ENCODE measurements at places on chromosomes 13 and 19. TPM values are rescaled to one million over a fixed set of nuclear protein-coding genes. Genes with fewer than 3 reads are reported as not detected.

The ZNF320 gene
- 10.8 TPM for total RNA-seq

The PSG11 gene
- total RNA-seq = not detected

DNA sequence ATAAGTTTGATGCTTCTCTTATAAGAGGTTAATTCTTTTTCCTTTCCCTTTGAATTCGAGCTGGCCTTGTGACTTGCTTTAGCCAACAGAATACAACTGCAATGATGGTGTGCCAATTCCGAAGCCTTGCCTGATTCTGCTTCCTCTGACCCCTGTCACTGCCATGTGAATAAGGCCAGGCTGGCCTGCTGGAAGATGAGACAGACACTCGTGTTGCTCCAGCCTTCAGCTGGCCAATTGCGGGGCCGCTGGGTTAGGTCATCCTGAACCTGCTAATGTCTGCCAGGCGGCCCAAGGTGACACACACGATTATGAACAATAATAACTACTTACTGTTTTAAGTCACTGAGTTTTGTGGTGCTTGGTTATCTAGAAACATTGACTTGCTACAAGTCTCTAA, 352.0 kb downstream of the MYO16 start:
- DNase-seq = no peak

DNA sequence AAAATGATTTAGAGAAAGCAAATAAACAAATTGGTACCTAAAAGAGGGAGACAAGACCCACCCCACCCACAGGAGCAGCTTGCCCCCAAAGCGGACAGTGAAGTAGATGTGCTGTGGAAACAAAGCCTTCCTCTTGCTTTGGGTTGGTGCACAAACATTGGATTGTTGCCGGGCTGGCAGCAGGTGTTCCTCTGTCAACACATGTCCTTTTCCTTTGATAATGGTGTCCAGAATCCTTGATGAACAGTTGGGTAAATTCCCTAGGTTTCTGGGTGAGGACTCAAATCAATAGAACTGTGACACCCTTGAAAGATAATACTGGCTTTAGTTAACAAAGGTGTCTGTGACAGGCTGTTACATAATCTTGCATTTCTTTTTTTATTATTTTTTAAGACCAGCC, 311.8 kb downstream of the SPRY2 start:
- DNase-seq = no peak

GRCh38 chr19:42132851-42133528, 744 bp upstream of the POU2F2 start:
- DNase-seq = peak; percentile 90

DNA sequence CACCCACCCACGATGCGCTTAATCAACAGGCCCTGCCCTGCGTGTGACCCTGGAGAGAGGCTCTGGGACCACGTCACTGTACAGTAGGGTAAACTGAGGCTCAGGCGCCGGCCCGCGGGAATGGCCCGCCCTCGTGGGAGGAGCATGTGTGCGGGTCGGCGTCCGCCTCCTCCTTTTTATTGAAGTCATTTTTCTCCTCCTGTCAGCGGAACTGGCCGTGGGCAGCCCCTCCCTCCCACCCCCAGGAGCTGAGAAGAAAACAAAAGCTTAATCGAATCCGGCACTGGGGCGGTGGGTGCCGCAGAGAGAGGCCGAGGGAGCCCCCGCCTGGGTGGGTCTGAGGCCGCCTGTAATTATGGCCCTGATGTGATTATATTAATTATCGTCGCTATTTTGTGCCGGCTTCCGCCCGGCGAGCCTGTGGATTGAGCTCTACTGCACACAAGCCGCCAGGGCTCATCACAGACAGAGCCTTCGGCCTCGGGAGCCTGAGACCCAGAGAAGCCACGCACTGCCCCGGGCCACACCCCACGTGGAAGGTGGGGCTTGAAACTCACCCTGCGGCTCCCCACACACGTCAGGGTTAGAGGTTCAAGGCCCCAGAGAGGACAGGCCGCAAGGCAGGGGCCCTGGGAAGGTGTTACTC, 7.0 kb downstream of the C2CD4C start:
- no peak for DNase-seq

- no peak for DNase-seq
Observed at GRCh38 chr13:110045919-110046318, 259.5 kb upstream of the IRS2 start.

DNA sequence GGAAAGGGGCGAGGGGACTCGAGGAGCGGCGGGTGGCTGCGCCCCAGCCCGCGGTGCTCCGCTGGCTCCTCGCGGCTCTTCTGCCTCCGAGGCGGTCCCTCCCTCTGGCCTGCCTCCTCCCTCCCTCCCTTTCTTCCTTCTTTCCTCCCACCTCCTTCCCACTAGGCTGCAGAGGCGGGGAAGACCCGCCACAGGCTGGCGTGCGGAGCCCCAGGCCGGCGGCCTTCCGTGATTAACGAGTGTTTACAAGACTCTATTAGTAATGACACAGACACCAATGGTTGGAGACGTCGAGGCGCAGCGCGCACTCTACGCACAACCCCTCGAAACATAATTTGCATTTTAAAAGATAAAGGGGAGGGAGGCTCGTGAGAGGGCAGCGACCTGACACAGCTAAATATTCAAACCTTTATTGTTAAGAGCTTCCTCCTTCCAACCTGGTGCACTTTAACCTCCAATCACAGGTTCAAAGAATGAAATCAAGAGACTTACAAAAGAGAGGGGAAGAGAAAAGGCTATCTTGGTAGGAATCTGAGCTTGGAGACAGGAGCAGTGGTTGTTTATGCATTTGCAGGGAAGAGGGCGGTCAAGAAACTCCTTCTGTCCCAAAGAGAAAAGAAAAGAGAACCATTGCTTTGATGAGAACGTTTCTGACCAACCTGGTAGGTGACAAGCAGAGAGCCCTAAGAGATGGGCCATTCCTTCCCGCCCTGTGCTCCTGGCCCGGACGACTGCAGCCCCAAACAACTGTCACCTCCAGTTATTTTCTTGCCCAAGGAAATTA, at the start of gene CDX2:
Gene CDX2 (minus strand): TSS at position 234 of the 784 bp plus-strand sequence. CDS start 309 bp downstream, outside the sequence.
- no peak for DNase-seq

Measured in activated CD4-positive, alpha-beta T cell treated with anti-CD3 and anti-CD28 coated beads for 36 hours (primary cell).